Muscle of arm (tissue), 14 donors: ENCODE measurements at places on chromosomes 12 and 14. TPM values are rescaled to one million over a fixed set of nuclear protein-coding genes. Genes with fewer than 3 reads are reported as not detected.

DNA sequence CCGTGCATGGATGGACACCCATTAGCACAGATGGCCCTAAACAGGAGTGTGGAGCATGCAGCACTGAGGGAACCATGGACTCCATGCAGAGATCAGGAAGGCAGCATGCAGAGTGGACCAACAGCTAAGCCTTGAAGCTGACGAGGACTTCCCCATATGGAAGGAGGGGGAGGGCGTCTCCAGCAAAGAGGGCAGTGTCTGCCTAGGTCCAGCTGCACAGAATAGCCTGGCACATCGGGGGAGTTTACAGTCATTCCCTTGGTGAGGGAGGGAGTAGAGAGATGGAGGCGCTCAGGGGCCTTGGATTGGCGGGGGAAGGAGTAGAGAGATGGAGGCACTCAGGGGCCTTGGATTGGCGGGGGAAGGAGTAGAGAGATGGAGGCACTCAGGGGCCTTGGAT, 64.5 kb downstream of the ANKRD9 start:
- DNase-seq: no peak

DNA sequence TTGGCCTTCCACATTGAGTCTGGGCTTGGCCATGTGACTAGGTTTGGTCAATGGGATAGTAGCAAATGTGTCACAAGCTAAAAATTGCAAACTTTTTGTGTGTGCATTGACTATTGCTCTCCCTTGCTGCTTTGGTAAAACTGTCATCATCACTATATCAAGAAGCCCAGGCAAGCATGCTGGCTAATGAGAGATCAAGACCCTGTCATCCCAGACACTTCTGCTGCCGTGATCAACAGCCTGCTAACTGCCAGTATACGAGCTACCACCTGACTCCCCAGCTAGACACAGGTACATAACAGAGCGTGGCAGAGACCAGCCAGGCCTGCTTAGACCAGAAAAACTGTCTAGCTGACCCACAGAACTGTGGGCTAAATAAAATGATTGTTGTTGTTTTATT, 456.7 kb upstream of the DCN start:
- DNase-seq: no peak

DNA sequence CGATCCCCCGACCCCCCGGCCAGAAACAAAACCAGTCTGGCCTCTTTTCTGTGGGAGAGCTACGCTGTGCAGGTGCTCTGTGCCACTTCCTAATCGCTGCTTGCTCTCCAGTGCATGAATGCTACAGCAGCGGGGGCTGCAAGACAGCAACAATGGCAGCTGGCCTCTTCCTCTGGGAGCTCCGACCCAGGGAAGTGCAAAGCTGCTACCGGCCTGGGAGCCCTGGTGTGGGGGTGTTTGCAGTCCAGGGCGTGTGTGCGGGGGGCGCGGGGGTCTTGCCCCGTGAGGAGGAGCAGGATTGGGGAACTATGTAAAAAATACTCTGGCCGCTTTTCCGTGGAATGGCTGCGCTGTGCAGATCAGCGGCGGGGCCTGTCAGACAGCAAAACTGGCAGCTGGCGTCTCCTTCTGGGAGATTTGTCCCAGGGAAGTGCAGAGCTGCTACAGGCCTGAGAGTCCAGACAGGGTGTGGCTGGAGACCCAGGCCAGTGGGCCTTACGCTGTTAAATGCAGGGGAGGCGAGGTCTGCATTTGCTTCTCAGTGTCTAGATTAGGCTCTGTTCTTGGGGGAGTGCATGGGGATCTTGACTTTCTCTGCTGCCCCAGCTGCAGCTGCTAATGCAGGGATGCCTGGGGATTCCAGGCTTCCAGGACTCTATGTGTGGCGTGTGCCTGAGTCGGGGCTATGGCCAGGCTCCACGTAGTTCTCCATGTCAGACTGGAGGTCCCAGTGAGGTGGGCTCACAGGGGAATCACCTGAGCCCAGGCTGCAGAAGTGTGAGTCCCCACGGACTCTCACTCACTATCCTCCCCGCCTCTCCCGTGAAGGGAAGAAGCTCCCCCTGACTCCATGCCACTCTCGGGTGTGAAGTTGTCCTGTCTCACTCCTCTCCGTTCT, 344.5 kb downstream of the AEBP2 start:
- DNase-seq: no peak

- peak; percentile 22 for DNase-seq
Observed at GRCh38 chr12:97984974-97985580, 522.5 kb downstream of the RMST start.

DNA sequence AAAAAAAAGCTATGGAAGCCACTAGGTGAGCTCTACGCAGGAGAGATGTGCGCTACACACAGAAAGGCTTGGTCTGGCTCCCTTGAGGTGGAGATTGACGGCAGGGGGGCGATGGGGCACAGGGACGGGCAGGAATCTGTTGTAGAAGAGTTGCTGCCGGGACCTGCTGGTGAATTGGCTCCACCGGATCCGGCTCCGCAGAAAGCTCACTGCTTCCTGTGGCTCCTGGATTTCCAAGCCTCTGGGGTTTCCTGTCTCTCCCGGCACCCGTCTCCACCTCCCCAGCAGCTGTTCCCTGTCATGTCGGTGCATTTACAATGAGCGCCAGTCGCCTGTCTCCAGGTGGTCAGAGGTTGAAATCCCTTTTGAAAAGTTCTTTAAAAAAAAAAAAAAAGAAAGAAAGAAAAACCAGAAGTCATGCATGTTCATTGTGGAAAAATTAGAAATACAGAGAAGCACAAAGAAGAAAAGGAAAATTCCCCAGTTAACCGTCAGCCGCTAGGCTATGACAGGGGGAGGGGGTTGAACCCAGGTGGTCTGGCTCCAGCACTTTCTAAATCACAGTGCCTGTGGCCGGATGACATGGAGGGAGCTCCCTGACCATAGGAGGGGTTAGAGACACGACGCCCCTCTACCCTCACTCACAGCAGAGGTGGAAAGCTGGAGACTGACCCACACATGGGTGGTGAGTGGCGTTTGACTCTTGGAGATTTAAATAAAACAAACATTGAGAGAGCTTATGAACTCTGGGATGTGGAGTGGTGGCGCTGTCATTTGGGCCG, 20.8 kb downstream of the FAM222A start:
- DNase-seq: no peak

- no peak for DNase-seq
Observed at GRCh38 chr14:28895389-28895788, 128.8 kb downstream of the FOXG1 start.

TSHR gene
- 0.83 TPM for polyA plus RNA-seq

GRCh38 chr14:23561873-23562821, 5.4 kb downstream of the AP1G2 start:
- DNase-seq: no peak

- DNase-seq: no peak
Observed at GRCh38 chr12:124422142-124422569, 127.3 kb downstream of the RFLNA start.

ARHGAP9 gene
- 18.7 TPM for polyA plus RNA-seq

ASB8 gene
- 77.0 TPM for polyA plus RNA-seq

GRCh38 chr14:68942296-68943035, 36.6 kb downstream of the ACTN1 start:
- DNase-seq: no peak

DNA sequence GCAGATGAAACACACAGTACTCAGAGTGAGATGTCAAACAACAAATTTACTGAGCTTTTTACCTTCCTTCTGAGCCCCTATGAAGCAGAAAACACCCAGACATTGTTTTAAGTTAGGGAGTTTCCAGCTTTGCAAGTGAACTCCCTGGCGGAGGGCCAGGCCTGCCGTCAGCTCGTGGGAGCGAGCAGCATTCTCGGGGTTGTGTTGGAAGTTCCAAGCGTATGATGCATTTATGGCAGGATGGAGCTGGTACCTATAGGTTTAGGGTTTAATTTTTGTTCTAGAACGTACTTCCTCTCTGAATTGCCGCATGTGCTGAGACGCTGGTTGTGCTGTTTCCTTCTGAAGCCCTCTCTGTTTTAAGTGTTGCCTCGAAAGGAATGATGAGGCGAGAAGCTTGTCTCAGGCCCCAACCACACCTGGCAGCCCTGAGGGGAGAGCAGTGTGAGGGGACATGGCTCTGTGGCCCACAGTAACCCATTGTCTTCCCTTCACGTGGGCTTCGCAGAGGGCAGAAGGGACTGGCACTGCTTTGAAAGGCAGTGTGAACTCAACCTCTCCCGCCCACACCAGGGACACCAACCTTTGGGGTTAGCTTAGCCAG, 76.6 kb downstream of the SSPN start:
- DNase-seq: peak; percentile 86

NELL2 gene
- 1.8 TPM for polyA plus RNA-seq
